ENCODE measurements at places on chromosomes 6 and 20. TPM values are rescaled to one million over a fixed set of nuclear protein-coding genes. Genes with fewer than 3 reads are reported as not detected.
A peak's percentile ranks its signal among the peaks of the same experiment; 100 is the strongest.

The CFAP61 gene
- not detected for total RNA-seq

The CD40 gene
- 10.0 TPM for total RNA-seq

The FLRT3 gene
- total RNA-seq: 0.83 TPM

The KIF13A gene
- total RNA-seq: 86.3 TPM

The RSPO4 gene
- 0.63 TPM for total RNA-seq

The ADGRG6 gene
- 5.5 TPM for total RNA-seq

The PRDM1 gene
- 5.1 TPM for total RNA-seq

DNA sequence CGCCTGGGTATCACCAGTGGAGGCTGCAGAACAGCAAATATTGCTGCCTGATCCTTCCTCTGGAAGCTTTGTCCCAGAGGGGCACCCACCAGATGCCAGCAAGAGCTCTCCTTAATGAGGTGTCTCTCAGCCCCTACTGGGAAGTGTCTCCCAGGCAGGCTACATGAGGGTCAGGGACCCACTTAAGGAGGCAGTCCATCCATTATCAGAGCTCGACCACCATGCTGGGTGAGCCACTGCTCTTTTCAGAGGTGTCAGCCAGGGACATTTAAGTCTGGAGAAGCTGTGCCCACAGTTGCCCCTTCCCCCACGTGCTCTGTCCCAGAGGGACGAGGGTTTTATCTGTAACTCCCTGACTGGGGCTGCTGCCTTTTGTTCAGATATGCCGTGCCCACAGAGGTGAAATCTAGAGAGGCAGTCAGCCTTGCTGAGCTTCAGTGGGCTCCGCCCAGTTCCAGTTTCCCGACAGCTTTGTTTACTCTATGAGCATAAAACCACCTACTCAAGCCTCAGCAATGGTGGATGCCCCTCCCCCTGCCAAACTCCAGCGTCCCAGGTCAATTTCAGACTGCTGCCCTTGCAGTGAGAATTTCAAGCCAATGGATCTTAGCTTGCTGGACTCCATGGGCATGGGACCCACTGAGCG is 25.9 kb upstream of the AIG1 start:
- H3K4me1 ChIP-seq: no peaks in the 10 kb centered on the region
- no peak for DNase-seq
- H3K36me3 ChIP-seq: no peaks in the 10 kb centered on the region
- no peak overlapping the region for H3K27ac ChIP-seq
- H3K4me3 ChIP-seq: no peak overlapping the region

DNA sequence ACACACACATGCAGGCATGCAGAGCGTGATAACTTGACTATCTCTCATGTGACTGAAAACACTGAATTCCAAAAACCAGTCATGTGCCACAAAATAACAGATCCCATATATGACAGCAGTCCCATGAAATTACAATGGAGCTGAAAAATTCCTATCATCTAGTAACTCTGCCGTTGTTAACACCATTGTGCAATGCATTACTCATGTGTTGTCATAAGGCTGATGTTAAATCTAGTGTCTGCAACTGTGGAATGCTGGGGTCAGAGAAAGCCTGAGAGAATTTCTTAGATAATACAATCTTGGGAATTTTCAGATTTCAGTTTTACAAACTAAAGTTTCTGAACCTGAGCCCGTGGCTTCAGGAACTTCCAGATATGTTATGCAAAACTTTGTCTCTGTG is 70.2 kb downstream of the LYRM4 start:
- peaks cover 7% of the 10 kb centered on the region for H3K4me1 ChIP-seq
- H3K4me3 ChIP-seq: no peak overlapping the region
- H3K27ac ChIP-seq: no peak overlapping the region
- H3K27me3 ChIP-seq: no peaks in the 10 kb centered on the region
- H3K36me3 ChIP-seq: no peaks in the 10 kb centered on the region

DNA sequence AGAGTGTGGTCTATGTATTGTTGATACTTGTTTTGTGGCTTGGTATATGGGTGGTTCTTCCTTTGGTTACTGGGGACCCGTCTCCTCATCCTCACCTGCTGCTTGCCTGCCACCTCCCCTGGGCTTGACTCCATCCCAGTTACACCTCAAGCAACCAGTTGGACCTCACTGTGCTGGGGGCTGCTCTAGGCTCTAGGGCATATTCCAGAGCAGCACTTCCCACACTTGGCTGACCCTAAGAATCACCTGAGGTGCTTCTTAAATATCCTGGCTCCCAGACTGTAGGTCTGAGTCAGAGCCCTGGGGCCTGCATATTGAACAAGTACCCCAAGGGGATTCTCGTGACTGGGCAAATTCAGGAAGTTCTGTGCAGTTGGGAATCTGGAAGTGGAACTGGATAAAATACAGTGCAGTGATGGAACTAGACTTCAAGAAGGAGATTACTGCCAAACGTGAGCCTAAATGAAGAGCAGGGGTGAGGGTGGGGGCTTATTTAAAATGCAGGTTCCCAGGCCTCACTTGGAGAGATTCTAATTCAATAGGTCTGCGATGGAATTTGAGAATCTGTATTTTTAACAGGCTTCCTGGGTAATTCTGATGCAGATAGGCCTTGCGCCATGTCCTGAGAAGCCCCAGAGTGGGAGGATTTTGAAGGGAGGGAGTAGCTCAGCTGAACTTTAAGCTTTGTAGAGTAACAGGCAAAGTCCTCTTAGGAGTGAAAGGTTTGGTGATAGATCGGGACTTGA is 7.6 kb downstream of the SPATS1 start:
- H3K27me3 ChIP-seq: no peaks in the 10 kb centered on the region
- no peak overlapping the region for H3K27ac ChIP-seq
- no peak overlapping the region for H3K4me3 ChIP-seq
- H3K4me1 ChIP-seq: no peaks in the 10 kb centered on the region

DNA sequence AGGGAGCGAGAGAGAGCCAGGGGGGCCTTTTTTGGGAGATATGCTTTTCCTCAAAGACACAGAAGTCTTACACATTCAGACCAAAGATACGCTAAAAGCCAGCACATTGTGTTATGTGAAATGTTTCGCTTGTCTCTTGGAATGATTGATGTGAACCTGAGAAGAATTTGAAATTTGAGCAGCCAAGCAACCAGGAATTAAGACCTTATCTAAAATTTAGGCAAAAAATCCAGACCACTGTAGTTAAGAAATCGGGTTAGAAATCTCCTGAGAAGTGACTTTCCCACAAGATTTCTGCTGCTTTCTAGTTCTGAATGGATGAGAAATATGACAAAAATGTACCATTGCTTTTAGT is 223.2 kb upstream of the GMDS start:
- H3K4me3 ChIP-seq: no peak overlapping the region
- no peaks in the 10 kb centered on the region for H3K4me1 ChIP-seq
- no peak for DNase-seq
- H3K27me3 ChIP-seq: no peaks in the 10 kb centered on the region

GRCh38 chr6:137871831-137872454 is 4.9 kb downstream of the TNFAIP3 start:
- H3K4me1 ChIP-seq: peaks cover 66% of the 10 kb centered on the region
- no peaks in the 10 kb centered on the region for H3K27me3 ChIP-seq
- peak overlapping the region; percentile 92 for H3K27ac ChIP-seq
- H3K36me3 ChIP-seq: peaks cover 24% of the 10 kb centered on the region

DNA sequence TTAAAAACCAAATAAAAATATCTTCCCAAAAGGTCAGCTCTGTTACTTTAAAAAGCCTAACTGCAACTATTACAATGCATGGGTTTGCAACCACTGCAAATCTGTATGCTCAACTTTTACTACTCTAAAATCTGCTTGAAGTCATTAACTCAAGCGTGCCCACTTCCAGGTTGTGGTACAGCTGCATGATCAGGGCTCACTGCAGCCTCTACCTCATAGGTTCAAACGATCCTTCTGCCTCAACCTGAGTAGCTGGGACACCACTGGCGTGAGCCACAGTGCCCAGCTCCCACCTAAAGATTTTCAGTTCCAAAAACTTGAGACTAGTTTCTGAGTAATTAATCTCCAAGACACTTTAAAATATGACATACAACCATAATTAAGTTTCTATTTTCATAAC is 8.2 kb downstream of the DIDO1 start:
- no peak overlapping the region for H3K27ac ChIP-seq
- no peaks in the 10 kb centered on the region for H3K27me3 ChIP-seq
- H3K4me1 ChIP-seq: peaks cover 100% of the 10 kb centered on the region
- peaks cover 7% of the 10 kb centered on the region for H3K36me3 ChIP-seq

DNA sequence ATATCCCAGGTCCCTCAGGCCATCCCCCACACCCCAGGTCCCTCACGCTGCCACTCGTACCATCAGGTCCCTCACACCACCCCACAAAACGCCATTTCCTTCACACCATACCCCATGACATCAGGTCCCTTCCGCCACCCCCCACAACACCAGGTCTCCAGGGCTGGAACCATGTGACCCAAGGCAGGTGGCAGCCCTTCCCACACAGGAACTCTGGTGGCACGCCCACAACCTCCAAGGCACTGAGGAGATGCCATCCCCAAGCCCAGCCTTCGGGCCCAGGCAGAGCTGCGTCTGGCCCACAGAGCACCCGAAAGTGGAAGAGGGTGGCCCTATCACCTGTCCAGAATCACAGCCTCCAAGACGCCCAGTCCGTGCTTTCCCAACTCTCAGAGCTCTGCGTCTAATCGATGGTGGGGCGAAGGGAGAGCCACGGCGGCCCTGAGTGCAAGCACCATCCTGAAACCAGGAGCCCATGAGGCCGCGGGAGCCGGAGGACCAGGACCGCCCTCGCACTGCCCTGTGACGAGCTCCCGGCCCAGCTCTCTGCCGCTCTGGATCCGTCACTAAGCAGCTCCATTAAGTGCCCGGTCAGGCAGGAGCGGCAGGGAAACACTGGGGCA is 12.7 kb downstream of the TAF4 start:
- DNase-seq: no peak
- H3K36me3 ChIP-seq: no peaks in the 10 kb centered on the region
- no peak overlapping the region for H3K4me3 ChIP-seq
- H3K4me1 ChIP-seq: no peaks in the 10 kb centered on the region

DNA sequence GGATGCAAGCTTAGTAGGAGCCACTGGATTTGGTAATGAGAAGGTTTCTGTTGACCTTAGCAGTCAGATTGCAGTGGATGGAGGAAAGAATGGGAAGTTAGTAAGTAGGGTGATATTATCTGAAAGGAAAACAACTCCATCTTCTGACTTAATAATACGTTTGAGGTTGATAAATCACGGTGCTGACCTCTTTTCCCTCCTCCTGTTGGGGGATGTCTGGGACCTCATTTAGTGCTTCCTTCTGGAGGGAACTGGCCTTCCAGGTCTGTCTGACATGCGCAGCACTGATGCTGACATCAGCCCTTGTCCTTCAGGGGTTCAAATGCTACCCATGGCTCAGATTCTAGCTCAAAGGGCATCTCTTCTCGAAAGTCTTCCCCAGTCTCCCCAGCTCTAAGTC is 48.2 kb upstream of the AKAP12 start:
- DNase-seq: no peak
- H3K36me3 ChIP-seq: no peaks in the 10 kb centered on the region
- no peaks in the 10 kb centered on the region for H3K27me3 ChIP-seq
- H3K4me3 ChIP-seq: no peak overlapping the region
- H3K27ac ChIP-seq: no peak overlapping the region
- no peaks in the 10 kb centered on the region for H3K4me1 ChIP-seq

GRCh38 chr20:53930651-53931504 is 139.5 kb downstream of the BCAS1 start:
- H3K27me3 ChIP-seq: no peaks in the 10 kb centered on the region
- DNase-seq: no peak
- no peaks in the 10 kb centered on the region for H3K36me3 ChIP-seq
- H3K27ac ChIP-seq: no peak overlapping the region

DNA sequence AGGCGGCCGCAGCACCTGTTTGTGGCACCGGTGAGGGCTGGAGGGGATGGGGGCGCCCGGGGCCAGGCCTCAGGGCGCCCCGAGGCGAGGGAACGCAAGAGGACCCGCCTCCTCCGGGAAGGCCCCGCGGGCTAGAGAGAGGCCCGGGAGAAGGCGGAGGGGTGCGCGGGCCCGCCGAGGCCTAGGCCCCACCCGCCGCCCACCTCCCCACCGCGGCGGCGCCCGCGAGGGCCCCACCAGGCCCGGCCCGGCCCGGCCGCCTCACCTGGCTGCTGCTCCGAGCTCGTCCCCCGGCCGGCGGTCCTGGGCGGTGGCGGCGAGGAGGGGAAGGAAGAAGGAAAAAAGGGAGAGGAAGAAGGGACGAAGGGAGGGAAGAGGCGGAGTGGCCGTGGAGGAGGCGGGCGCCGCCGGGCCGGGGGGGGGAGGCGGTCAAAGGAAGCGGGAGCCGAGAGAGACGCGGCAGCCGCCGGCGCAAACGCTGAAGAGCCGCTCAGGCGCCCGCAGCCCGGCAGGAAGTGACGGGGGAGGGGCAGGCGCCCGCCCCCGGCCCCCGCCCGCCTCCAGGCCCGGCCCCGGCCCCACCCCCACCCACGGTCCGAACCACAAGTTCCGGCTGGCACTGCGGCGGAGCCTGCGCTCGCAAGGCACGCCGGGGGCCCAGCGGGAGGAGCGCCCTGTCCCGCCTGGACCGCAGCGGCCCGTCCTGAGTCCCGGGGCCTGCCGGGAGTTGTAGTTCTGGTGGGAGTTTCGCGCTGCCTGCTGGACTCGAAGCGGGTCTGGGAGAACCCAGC is at the start of gene STAU1:
Gene STAU1 (minus strand): TSS at position 484 of the 791 bp plus-strand sequence. CDS start 22,133 bp downstream, outside the sequence.
- peak within 1 kb of the TSS; percentile 91 for H3K4me3 ChIP-seq
- peak; percentile 97 for DNase-seq
- H3K27me3 ChIP-seq: no peaks in the 10 kb centered on the region
- H3K27ac ChIP-seq: peak within 1 kb of the TSS; percentile 96
- H3K36me3 ChIP-seq: no peaks in the 10 kb centered on the region

DNA sequence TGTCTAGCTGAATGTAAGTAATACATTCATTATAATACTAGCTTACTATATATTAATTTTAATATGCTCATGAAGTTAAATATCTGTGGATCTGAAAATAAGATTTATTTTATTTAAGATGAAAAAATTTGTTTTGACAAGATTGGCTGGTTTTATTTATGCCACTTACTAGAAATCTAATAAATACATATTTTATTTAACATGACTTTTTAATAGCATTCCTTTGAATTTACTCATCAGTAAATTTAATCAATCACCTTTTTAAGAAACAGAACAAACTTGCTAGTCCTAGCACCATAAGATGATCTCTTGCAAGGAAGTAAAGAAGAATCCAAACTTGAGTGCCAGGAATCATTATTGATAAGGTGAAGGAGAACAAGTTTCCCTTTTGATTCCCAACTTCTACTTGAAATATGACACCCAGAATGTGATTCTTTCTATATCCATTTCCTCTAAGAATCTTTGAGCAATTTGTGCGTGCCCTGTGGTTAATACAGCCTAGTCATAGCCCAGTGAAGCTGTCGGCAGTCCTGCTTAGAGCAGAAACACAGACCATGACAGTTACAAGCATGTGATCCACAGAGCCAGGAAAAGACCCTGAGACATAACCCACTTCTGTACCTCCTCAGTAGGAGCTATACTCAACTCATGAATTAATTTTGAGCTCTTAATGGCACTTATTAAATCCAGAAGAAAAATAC is 282.3 kb upstream of the QKI start:
- no peaks in the 10 kb centered on the region for H3K27me3 ChIP-seq
- no peak overlapping the region for H3K4me3 ChIP-seq
- no peaks in the 10 kb centered on the region for H3K36me3 ChIP-seq
- DNase-seq: no peak
- H3K4me1 ChIP-seq: no peaks in the 10 kb centered on the region

- no peak overlapping the region for H3K4me3 ChIP-seq
- DNase-seq: no peak
- H3K4me1 ChIP-seq: no peaks in the 10 kb centered on the region
- no peaks in the 10 kb centered on the region for H3K27me3 ChIP-seq
- no peaks in the 10 kb centered on the region for H3K36me3 ChIP-seq
These were observed 67.9 kb downstream of the ANKRD60 start for GRCh38 chr20:58160451-58161061.

Measured in esophagus muscularis mucosa (tissue), 4 donors.